ENCODE measurements at places on chromosomes 6 and 20.

GRCh38 chr20:37315452-37316110 lies 26.1 kb downstream of the MANBAL start:
- no peak for DNase-seq

- no peak for DNase-seq
Measured at GRCh38 chr6:169801396-169802160, 50.2 kb downstream of the ERMARD start.

DNA sequence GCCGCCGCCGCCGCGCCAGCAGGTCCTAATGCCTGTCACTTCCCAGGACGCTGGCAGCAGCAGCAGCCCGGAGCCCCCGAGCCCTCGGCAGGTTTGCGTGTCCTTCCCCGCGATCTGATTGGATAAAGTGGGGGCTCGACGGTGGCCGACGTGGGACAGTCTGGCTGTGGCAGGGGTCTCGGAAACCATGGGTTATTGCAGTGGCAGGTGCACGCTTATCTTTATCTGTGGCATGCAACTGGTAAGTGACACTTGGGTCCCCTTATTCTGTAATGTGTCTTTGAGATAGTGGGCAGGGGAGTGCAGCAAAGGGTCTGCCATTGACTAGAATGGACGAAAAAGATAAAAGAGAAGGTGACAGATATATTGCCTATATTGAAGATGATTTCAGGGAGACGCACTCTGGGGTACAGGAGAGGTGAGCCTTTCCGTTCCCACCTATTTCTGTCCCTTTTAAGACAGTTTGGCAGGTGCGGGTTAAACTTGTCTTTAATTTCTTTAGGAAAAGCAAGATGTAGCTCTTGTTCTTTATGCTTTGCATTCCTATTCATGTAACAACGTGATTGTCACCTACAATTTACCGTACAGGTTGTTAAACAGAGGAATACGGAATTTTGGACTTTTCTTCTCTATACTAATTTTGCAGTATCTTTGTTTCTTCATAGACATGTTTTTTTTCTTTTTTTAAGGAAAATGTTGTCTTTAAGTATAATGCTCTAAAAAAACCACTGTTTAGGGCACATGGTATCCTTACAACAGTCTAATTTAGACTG lies 535 bp downstream of the NKAIN2 start:
- no peak for DNase-seq

DNA sequence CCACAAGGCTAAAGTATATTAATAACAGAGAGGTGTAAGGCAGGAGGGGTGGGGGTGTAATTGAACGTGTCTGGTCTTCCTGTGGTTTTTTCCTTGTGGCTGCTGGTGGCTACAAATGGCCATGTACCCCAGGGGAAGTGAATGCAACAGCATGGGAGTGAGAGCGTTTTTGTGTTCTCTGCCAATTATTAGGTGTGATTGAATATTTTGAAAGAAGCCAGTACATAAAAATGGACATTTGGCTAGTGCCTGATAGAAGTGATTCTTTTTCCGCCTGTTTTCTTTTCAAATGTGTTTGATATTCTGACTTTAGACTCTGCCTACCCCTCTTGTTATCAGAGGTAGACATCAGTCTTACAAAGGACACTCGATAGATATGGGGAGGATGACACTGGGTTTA lies 141.3 kb downstream of the PRL start:
- no peak for DNase-seq

GRCh38 chr6:166446146-166446545 lies 63.4 kb upstream of the MPC1 start:
- DNase-seq = no peak

GRCh38 chr20:44115762-44116644 lies 71.0 kb downstream of the JPH2 start:
- DNase-seq = peak; percentile 52

- no peak for DNase-seq
Measured at GRCh38 chr6:33429750-33430052, 9.8 kb downstream of the SYNGAP1 start.

- DNase-seq = no peak
Measured at GRCh38 chr6:167733740-167734661, 92.7 kb upstream of the AFDN start.

- DNase-seq = no peak
Measured at GRCh38 chr6:81612136-81612535, 140.3 kb downstream of the TENT5A start.

- peak; percentile 74 for DNase-seq
Measured at GRCh38 chr6:27809939-27810767, 102.0 kb downstream of the OR2B2 start.

DNA sequence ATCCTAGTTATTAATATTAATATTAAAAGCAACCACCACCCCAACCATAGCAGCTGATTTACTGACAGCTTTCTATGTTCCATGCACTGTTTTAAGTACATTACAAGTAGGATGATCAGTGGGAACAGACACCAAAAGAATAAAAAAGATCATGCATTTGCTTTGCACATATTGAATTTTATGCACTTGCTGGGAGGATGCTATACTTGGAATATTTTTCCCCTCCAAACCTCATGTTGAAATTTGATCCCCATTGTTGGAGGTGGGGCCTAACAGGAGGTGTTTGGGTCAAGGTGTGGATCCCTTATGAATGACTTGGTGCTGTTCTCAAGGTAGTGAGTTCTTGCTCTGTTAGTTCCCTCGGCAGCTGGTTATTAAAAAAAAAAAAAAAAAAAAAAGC lies 178.9 kb upstream of the MYLIP start:
- no peak for DNase-seq

- DNase-seq = no peak
Measured at GRCh38 chr6:114343782-114344144, 940 bp upstream of the HS3ST5 start.

DNA sequence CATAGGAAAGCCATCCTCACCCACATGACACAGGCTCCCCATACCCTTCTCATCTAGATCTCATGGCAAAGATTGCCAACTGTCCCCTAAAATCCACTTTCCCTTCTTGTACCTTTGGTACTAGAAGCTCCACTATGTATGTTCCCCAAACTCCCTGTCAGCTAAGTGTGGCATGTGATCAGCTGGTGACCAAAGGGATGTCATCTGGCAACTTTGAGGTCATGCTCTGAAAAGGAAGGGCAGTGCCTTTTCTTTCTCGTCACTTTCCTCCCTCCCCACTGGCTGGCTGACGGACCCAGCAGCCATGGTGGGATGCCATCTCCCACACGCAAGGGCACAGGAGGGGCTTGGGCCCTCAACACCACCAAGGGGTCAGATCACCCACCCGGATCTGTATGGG lies 23.8 kb upstream of the TAF8 start:
- no peak for DNase-seq

DNA sequence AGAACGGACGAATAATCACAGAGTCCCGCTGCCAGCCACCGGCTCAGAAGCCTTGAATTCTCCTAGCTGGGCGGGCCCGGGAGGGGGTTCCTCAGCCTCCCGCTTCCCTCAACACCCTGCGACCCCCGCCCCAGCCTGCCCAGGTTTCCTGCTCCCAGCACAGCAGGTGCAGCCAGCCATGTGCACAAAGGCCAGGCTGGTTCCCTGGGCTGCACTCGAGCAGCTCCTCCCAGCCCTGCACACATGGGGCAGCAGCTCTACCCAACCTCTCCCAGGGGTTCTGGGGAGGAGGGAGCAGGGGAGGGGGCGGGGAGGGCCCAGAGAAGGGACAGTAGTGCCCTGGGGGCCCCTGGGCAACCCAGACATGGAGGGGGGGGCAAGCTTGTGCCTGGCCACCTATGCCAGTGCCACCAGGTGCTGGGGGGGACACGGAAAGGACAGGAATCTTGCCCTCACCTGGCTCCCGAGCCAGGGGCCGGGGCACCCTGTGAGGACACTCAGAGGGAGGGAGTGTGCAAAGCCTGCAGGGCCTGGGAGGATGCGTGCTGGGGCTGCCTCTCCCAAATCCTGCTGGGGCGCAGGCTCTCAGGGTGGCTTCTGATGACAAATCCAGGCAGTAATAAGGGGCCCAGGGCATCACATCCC lies 1.2 kb upstream of the NTSR1 start:
- DNase-seq = no peak

GRCh38 chr6:22570185-22570551 lies 802 bp downstream of the HDGFL1 start:
- DNase-seq = no peak

- DNase-seq = no peak
Measured at GRCh38 chr6:150813993-150814359, 51.5 kb upstream of the MTHFD1L start.

GRCh38 chr6:105600336-105601260 lies 197.7 kb upstream of the PREP start:
- DNase-seq = no peak

GRCh38 chr6:170317076-170317475 lies 10.5 kb downstream of the FAM120B start:
- DNase-seq = no peak
